Stimulated activated CD8-positive, alpha-beta memory T cell treated with anti-CD3 and anti-CD28 coated beads, Interleukin-15, amount 100 ng/mL, for 1 hour (primary cell): ENCODE measurements at places on chromosomes 5 and 9.

DNA sequence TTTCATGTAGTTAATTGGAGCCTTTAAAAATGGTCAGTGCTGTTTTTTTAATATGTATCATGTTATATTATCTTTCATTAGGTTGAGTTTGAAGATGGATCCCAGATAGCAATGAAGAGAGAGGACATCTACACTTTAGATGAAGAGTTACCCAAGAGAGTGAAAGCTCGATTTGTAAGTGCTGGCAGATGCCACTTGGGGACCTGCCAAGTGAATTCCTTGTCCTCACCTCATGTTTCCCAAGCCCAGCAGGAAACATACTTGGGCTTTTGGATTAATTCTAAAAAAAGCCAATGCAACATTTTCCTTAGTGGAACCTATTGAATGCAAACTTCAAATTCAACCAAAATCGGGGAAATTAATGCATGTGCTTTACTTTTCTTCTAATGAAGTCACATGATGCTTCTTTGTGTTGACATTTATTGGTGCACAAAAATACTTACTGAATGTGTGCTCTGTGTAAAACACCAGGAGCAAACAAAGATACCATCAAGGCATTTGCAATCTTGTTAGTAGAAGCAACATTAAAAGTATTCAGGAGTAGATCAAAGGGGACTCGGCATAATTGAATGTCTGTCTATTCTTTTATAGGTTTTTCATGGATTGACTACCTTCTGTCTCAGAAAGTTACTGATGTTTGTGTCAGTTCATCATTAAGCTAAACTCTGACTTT is 412.1 kb downstream of the KDM4C start:
- DNase-seq: no peak

DNA sequence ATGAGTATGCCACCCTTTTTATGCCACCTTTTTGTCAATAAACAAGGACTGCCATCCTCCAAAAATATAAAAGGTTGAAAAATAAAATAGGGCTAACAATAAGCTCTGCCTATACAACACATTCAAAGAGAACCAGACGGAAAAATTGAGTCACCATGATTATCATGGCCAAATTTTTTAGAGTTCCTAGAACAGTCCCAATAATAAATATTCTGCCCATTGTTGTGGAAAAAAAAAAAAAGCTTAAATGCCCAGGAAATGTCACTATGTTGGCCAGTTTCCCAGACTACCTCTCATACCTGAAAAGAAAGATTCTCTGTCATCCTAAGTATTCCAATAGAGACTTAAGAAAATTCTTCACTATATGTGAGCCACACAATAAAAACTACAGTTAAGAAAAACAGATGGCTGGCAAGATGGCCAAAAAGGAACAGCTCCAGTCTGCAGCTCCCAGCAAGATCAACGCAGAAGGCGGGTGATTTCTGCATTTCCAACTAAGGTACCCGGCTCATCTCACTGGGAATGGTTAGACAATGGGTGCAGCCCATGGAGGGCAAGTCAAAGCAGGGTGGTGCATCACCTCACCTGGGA is 149.0 kb downstream of the TMEM161B start:
- DNase-seq: no peak

DNA sequence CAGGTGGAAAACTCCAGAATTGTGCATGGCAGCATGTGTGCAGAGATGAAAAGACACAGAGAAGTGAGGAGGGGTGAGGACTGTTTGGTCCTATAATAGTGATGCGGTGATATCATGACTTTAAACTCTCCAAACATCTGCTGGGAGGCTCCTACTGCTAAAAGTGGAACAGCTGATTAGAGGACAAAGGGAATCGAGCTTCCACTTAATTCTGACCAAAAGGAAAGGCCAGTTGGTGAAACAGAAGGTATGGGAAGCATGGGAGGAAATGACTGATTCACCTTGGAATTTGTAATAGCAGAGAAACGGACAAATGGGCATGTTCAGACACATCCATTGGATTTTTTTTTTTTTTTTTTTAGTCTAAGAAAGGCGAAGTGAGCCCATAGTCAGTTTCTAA is 67.5 kb upstream of the MAMDC2 start:
- no peak for DNase-seq

DNA sequence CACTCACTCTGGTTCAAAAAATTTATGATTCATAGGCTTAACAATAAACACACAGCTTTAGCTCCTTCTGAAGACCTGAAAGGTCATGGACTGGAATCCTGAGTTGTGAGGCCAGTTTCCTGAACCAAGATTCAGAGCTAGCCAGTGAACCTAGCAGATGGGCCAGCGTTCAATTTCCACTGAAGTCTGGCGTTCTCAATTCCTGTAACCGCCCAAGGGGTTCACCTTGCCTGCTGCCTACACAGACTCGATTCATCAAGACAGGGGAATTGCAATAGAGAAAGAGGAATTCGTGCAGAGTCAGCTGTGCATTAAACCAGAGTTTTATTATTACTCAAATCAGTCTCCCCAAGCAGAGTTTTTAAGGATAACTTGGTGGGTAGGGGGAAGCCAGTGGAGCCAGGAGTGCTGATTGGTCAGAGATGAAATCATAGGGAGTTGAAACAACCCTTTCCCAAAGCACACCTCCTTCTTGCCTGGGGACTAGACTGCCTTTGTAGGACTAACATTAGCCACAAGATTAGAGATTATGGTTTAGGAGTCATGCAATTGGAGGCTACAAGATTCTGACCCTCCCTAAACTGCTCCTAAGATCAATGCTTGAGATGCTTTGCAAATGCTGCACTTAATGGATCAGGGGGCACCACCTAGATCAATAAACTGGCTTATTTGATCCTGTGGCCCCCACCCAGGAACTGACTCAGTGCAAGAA is 117.5 kb upstream of the SHB start:
- no peak for DNase-seq

- DNase-seq: no peak
These were observed 32.3 kb downstream of the HK3 start for GRCh38 chr5:176866707-176867310.

DNA sequence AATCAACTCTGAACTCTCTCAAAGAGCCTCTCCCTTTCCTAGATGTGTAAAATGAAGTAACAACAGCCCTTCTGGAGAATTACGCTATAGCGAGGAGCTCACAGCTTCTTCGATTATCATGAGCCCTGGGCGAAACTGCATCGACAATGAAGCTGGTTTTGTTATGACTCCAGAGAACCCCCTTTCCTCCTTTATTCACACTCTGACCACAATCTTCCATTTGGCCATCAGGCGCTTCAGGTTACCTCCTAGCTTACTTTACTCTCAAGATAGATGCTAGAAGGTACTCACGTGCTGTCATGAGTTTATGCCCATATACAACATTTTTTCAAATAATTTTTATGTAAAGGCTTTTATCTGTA is 362.7 kb upstream of the RFX3 start:
- DNase-seq: no peak

DNA sequence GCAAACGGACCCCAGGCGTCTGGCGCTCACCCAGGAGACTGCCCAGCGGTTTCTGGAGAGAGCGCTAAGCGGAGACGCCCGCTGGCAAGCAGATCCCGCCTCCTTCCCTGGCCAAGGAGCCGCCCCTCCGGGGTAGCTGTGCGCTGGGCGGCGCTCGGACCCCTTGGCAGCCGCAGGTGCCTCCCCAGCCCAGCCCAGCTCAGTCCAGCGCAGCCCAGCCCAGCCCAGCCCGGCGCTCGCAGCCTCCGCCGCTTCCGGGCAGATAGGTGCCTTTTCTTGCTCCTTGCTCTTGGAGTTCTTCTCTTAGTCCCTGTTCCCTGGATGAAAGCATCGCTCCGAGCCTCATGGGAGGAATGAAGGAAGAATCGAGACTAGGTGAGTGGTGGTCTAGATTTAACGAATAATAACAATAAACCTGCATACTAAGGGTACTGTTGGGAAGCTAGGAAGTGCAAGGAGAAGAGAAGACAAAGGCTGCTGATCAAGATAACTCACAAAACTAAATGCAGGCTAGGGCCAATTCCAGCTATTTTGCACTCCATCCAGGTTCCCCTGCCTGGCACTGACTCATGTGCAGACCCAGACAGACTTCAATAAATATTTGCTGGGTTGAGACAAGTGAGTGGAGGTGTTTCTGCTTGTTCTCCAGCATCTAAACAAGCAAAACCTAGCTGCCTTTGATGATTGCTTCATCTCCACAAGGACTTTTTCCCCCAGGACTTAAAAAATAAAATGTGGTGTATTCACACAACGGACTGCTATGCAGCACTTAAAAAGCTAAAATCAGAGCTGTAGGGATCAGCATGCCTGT is at the start of gene STK32A:
Gene STK32A, plus strand, starts transcription at position 202 of the 811 bp plus-strand sequence. CDS start 4,609 bp downstream, outside the sequence.
- no peak for DNase-seq

GRCh38 chr5:170421826-170422225 is 32.7 kb upstream of the KCNMB1 start:
- no peak for DNase-seq

DNA sequence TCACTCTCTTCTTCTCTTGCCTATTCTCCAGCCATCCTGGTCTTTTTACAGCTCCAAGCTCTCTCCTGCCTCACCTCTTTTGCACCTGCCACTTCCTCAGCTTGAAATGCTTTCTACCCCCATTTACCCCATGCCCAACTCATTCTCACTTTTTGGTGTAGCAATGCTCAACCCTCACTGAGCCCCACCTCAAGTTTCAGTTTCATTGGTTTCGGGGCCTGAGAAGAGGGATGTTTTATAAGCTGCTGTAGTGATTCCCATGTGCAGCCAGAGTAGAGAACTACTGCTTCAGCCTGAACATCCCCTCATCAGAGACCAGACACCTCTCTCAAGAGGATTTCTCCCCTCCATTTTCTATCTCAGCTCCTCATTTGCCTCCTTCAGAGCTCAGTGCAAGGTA is 45.2 kb upstream of the FYB1 start:
- no peak for DNase-seq

DNA sequence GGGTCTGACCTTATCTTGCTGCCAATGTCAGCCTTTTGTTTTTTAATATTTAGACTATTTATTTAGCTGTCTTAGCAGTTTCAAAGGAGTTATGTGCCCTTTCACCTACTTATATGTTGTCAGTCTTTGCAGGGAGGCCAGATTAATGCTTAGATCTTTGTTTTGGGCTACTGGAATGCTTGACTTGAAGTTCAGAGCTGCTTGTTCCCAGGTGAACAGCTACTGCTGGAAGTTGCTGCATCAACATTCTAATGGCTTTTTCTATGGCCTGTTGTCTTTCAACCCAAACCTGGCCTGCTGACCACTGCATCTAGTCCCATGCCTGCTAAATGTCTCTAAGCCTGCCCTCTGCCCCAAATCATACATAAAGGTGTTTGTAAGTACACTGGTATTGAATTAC is 3.0 kb downstream of the SLC22A5 start:
- DNase-seq: no peak

DNA sequence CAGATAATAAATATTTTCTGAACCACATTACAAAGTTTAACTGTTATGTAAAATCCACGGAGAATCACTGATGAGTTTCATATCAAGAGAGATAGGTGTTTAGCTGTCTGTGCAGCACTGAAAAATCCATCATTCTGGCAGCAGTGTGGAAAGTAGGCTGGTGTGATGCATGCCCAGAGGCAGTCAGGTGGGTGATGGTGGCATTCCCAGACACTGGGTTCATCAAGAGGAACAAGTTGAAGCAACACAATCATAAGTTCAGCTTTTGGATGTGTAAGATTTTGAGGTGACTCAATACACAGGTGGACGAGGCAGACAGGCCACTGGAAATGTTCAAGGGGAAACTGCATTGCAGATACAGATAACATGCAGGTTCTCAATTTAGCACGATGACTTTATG is 11.9 kb downstream of the DNAH5 start:
- DNase-seq: no peak

DNA sequence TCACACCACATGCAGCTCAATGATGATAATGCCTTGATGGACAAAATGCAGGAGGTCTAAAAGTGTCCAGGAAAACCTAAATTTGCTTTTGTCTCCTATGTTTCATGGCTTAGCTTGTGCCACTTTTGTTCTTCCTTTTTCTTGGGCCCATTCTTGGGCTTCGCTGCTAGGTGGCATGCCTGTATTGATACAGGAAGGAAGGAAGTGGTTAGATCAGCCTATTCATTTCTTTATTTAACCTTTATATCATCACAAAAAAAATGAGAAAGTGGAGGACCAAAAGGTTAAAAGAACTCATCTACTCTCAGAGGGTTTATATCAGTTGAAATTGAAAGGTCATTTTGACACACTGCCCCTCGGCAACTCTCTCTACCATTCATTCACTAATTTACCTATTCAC is 260.2 kb downstream of the ARHGAP26 start:
- no peak for DNase-seq

DNA sequence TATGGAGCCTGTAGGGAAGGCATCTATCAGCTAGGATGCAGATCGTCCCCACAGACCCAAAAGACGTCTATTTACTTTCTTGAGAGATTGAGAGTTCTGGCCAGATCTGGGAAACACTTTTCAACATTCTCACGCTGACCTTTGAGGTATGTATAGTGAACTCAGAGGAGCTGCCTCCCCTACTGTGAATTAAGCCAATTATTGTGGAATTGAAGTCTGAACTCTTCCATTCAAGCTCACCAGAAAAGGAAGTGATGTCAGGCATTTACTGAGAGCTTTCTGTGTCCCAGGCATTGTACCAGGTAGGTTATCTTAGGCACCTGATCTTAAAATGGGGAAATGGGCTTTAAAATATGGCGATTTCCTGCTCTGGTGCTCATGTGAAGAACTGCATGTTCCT is 136.5 kb downstream of the SV2C start:
- DNase-seq: no peak

DNA sequence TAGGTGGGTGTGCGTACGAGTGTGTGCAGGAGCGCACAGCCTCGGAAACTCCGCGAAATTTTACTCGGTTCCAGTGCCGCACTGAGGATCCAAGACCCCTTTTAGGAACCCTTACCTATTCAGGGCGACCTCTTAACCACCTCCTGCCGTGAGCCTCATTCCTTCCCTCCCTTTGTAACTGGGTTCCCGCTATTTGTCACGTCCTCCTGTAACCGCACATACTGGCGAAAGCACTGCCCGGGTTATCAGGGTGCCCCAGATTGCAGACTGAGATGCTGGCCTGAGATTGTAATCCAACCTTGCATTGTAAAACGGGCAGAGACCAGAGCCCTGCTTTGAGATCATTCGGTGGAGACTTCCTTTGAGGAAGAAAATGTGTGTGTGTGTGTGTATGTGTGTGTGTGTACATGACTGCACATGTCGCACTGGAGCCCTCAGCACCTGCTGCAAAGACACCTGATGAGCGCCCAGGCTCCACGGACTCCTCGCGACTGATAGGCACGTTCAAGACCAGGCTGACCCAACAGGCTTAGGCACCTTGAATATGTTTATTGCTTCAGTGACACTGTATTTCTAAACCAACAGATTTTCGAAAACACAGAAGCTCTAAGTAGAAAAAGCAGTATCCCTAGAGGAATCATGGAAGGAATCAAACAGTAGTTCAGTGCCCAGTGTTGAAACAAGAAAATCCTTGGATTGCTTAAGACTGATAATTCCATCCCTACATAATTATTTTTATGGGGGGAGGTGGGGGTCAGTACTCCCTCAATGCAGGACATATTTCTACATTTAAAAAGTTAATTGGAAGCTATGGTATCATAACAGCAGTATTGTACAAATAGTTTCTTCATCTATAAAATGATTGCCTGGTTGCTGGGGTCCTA is 86.5 kb upstream of the TNFAIP8 start:
- DNase-seq: no peak

- DNase-seq: no peak
These were observed 84.5 kb downstream of the SLC1A1 start for GRCh38 chr9:4574657-4575243.
